Esophagus squamous epithelium (tissue), 5 donors: ENCODE measurements at places on chromosomes 11 and 22. TPM values are rescaled to one million over a fixed set of nuclear protein-coding genes. Genes with fewer than 3 reads are reported as not detected.

Gene RCOR2
- not detected for total RNA-seq

Gene RBM4B
- total RNA-seq: 8.4 TPM

Gene SCGB2A2
- total RNA-seq: not detected

Gene APOL5
- total RNA-seq: not detected

Gene LARGE1
- 15.1 TPM for total RNA-seq

Gene SMC1B
- not detected for total RNA-seq

Gene OR5A1
- total RNA-seq: not detected

Gene DUSP8
- total RNA-seq: 0.12 TPM

Gene PATE2
- total RNA-seq: not detected

Gene OR51S1
- total RNA-seq: not detected

Gene GAS2L1
- total RNA-seq: 26.9 TPM

Gene MISFA
- not detected for total RNA-seq

Gene F2
- total RNA-seq: 0.19 TPM

Gene JAML
- total RNA-seq: 17.9 TPM

Gene TNNT3
- not detected for total RNA-seq

- DNase-seq: no peak
Observed at GRCh38 chr11:43234881-43235280, 76.9 kb upstream of the API5 start.

DNA sequence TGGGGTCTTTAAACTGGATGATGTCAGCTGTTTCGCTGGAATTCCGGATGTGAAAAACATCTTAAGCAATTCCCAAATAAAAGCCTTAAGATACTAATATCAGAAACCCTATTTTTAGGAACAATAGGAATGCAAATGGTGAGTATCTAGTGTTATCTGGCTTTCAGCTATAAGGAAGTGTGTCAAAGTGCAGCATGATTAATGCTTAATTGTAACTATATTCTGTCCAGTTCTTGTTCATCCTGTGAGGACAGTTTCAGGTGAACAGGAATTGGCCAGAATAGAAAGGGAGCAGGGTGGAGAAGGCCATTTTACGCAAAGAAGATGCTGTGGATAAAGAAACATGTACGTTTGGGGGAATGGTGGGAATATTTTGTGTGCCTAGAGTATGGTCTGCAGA lies 108.2 kb downstream of the RASSF10 start:
- DNase-seq: no peak

DNA sequence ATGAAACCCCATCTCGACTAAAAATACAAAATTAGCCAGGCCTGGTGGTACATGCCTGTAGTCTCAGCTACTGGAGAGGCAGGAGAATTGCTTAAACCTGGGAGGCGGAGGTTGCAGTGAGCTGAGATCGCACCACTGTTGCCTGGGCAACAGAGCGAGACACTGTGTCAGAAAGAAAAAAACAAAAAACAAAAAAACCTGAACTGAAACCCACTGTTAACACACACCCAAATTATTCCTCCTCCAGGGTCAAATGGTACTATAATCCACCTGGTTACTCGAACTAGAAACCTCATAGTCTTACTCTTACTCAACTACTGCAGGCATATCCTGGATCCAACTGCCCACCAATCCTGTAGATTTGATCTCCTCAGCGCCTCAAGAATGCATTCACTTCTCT lies 35.5 kb downstream of the USP28 start:
- DNase-seq: no peak

DNA sequence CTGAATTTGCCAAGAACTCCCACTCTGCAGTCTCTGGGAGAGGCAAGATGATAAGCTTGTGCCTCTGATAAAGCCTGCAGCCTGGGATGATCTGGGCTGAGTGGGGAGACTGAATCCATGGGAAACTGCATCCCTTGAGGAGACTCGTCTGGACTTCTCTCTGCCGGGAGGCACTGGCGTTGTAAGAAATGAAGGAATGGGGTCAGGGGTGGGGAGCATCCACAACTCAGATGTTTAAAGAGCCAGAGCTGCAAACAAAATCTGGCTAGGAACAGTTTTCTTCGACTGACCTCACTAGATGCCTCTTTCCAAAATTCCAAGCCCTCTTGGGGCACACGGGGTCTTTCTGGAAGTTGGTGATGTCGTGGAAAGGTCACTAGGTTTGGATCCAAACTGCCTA lies 64.4 kb downstream of the SPON1 start:
- no peak for DNase-seq

DNA sequence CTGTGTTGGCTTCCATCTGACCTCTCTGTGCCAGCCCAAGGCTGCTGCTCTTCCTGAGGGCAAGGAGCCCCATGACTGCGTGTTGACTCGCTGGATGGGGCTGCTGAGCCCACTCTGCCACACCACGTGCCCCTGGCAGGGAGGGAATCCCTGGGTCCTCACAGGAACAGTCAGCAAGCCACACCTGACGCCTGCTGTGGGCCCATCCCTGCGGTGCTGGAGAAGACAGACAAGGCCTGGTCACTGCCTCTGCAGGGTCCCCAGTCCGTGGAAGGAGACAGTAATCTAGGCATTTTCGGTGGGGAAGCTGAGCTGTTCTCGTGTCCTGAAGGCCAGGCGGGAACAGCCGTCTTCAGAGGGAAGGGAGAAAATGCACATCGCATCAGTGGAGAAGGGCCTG lies 10.6 kb upstream of the PPP6R3 start:
- no peak for DNase-seq

GRCh38 chr11:32044158-32044863 lies 46.6 kb upstream of the RCN1 start:
- no peak for DNase-seq

GRCh38 chr11:34680206-34680605 lies 59.3 kb downstream of the EHF start:
- DNase-seq: no peak

GRCh38 chr22:26404851-26405421 lies 24.1 kb upstream of the ASPHD2 start:
- DNase-seq: no peak

- no peak for DNase-seq
Observed at GRCh38 chr11:104369761-104370160, 205.8 kb upstream of the PDGFD start.

GRCh38 chr11:60389279-60389910 lies 6.9 kb upstream of the MS4A14 start:
- DNase-seq: no peak

- DNase-seq: no peak
Observed at GRCh38 chr11:83706566-83706965, 420.4 kb upstream of the CCDC90B start.

- no peak for DNase-seq
Observed at GRCh38 chr22:44714703-44715350, 12.8 kb downstream of the PRR5 start.

DNA sequence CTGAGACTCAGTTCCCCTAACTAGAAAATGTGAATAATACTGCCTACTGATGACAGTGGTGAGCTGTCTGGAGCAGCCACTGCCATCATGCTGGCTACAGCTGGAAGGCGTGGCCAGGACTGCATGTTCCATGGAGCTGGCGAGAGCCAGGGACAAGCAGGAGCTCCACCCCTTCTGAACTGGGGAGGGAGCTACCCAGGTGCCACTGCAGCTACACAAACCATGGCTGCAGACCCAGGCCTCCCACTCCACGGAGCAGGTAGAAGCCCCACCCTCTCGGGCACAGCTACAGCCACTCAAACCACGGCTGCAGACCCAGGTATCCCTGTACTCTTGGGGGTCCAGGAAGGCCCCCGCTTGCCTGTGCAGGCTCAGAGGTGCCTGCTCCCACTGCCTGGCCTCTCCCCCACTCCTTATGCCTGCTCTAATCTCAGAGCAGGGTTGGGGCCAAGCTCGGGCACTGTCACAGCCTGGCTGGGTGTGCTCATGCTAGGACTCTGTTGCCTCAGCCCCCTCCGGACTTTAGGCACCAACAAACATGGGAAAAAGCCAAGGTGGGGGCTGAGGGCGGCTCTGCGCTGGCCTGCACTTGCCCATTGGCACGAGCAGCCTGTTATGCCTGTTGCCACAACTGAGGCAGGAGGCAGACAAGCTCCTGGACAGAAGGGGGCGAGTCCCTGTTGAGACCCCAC lies 51.7 kb downstream of the RAB30 start:
- no peak for DNase-seq

GRCh38 chr11:117610901-117611300 lies 186.1 kb downstream of the DSCAML1 start:
- DNase-seq: no peak

DNA sequence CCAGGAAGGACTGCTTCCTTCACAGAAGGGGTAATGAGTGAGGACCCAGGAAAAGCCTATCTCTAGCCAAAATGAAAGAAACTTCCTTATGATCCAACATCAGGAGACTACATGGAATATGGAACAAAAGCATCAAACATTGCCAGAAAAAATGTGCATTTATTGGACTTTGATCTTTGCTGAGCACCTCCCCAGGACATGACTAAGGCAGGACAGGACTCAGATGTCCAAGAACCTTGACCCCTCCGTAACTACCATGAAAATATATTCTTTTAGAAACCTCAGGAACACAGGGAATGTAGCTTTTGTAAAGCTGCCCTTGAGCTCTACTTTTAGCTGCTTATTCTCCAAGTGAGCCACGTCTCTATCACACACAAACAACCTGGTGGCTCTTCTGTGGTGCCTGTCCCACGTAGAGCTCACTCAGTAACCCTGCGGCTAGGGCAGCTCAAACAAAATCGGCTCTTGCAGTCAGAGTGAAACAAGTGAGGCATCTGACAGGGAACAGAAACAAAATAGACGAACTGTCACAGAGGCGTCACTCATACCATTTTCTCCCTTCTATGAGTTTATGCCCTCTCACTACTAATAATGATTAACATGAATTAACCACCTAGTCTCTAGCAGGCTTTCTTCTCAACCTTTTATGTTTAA lies 471.5 kb upstream of the API5 start:
- no peak for DNase-seq

DNA sequence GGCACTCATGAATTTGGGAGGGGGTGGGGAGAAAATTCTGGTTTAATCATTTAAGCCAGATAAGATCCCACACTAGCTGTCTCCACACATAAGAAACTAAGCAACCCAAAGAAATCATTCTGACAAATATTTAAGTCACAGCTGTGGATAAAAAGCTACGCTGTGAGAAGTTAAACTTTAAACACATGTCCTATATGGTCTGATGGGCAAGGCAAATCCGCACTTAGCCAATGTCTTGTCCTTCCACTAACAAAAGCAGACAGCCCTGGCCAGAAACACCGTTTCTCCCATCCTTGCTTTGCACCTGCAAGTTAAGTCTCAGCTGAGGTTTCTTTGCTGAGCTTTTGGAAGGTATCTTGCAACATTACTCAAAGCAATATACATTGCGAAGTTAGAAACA lies 68.0 kb downstream of the ETS1 start:
- no peak for DNase-seq

- no peak for DNase-seq
Observed at GRCh38 chr11:119181677-119182412, 3.4 kb upstream of the NHERF4 start.

- DNase-seq: no peak
Observed at GRCh38 chr22:36465232-36466021, 16.0 kb downstream of the TXN2 start.

GRCh38 chr22:49129736-49130135 lies 697.9 kb downstream of the BRD1 start:
- no peak for DNase-seq

GRCh38 chr11:87097582-87097981 lies 59.8 kb downstream of the TMEM135 start:
- no peak for DNase-seq

DNA sequence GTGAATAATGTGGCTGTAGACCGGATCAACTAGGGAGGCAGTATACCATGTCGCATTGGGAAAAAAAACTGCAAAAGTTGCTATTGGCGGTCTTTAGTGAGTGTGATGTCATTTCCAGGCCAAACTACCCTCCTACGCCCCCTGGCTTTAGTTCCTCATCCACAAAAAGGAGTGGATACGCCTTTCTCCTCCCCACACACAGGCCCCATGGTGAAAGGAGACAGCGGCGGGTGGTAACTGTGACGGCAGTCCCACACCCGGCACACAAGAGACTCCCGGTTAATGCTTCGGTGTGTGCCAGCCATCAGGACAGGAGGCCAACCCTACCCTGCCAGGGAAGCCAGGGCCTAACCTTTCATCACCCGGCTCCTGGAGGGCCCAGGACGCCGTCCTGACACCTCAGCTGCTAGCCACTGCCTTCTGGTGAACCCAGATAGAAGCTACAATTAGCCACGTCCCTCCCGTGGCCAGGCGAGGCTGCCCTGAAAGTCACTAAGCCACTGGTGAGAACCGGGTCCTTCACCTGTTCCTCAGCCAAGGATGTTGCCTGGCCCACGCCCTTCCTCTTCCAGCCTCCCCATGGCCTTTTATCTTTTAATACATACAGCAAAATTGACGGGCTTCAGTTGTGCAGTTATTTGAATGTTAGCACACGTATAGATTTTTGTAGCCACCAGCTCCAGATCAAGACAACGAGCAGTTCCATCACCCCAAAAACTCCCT lies 10.8 kb downstream of the TP53I11 start:
- no peak for DNase-seq

- DNase-seq: no peak
Observed at GRCh38 chr22:25514436-25515180, 49.9 kb upstream of the GRK3 start.
